ENCODE measurements at places on chromosomes 13 and 19.

DNA sequence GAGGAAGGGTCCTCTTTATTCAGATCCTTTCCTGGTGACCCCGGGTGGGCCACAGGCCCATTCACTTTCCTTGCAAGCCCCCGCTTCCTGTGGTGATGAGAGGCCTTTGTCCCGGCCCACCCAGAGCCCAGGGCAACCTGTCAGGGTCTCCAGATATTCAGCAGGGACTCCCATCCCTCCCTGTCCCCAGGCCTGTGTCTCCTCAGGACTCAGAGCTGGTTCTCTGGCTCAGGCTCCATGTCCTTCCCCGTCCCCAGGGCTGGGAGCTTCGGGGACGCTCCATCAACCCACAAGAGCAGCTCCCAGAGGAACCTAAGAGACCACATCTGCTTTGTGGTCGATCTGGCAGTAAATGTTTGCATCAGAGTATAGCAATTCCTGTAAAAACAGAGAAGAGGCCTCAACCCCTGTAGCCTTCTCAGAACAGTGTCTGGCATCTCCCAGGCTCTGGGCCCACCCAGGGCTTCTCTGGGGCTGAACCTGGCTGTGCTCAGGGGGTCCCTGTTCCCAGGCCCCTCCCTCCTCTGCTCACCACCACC lies 7.8 kb downstream of the CEACAM4 start:
- DNase-seq: peak; percentile 45

DNA sequence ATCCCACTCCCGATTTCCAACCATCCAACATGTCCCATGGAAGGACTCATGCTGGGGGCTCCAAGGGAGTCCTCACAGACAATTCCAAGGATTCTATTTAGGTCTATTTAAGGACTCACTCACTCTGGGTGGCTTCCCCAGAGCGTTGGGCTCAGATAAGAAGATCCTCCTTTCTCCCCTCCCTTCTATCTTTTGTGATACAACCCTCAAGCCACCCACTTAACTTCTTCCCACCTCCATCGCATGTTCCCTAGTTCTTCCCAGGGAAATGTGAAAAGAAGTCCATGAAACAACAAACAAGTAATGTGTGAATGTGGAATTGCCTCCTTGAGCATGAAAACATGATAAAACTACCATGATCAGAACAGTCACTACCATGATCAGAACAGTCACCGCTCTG lies 29.4 kb downstream of the INSR start:
- DNase-seq: no peak

DNA sequence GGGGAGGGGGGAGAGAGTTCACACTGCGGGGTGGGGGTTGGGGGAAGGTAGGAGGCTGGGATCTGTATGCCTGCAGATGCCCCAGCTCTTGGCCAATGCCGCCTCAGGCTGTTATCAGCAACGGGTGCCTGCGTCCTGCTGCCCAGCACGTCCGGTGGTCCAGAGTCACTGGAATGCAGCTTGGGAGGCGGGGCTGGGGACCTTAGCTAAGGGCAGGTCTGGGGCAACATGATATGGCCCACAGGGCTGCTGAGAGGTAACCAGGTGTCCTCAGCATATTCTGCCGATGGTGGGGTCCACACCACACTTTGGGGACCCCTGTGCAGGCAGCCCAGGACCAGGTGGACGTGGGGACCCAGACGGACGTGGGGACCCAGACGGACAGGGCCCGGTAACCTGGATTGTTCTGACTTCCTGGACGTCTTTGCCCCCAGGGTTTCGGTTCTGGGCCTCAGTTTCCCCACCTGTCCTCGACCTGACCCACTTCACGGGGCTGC lies 668 bp upstream of the ARHGAP45 start:
- DNase-seq: no peak

GRCh38 chr19:9010693-9011092 lies 484 bp upstream of the MUC16 start:
- DNase-seq: no peak

DNA sequence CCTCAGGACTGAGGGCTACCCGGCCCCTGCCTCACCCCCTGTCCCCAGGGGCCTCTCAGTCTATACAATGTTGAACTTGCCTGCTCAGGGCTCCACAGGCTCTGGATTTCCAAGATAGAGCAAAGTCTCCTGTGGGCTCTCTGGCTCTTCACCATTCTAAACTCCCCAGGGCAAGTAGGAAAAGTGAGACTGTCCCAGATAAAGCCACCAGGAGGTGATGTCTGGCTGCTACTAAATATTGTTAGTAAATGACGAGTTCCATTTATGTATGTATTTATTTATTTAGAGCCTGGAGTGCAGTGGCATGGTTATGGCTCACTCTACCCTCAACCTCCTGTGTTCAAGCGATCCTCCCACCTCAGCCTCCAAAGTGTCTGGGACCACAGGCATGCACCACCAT lies 73.6 kb upstream of the SIAH3 start:
- DNase-seq: no peak

DNA sequence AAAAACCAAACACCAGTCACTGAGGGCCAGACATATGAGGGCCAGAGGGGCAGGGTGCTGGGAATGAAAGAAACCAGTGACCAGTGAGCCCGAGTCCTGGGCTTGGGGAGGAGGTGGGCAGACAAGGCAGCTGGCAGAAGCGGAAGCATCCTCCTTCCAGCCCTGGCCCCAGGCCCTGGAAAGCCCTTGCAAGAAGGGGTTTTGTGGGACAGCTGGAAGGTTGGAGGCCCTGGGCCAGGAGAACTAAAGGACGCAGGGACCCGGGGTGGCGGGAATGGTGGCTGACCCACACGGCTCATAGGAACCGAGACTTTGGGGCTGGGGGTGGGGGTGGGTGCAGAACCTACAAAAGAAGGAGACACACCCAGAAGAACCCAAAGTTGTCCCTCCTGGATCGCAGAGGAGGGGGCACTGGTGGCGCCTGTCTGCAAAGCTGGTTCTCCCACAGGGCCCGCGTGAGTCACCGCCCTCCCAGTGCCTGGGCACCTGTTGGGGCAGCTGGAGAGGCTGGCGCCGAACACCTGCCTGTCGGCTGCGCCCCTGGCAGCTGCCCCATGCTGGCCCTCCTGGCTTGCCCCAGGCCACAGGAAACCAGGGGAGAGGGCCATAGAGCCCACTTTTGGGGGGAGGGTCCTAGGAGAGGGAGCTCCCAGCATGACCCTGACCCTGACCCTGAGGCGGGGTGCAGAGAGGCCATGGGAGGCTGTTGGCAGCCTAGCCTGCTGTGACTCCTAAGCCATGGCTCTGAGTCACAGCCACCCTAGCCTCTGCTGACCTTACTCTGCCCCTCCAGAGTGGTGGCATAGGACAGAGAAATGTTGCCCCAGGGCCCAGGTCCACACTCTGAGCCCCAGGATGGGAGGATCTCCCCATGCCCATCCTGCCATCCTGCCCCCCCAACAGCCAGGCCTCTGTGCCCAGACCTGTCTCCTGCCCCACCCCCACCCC lies 802 bp downstream of the DMPK start:
- DNase-seq: no peak

- DNase-seq: no peak
These were observed 1.4 kb upstream of the ZNF584 start for GRCh38 chr19:58406818-58407657.

GRCh38 chr13:94327318-94327717 lies 152.2 kb downstream of the DCT start:
- no peak for DNase-seq

GRCh38 chr19:43148233-43148632 lies 38.1 kb downstream of the PSG5 start:
- no peak for DNase-seq

GRCh38 chr13:33052506-33053280 lies 36.5 kb downstream of the KL start:
- DNase-seq: no peak

- no peak for DNase-seq
These were observed 327.9 kb downstream of the GPC6 start for GRCh38 chr13:93554514-93554913.

DNA sequence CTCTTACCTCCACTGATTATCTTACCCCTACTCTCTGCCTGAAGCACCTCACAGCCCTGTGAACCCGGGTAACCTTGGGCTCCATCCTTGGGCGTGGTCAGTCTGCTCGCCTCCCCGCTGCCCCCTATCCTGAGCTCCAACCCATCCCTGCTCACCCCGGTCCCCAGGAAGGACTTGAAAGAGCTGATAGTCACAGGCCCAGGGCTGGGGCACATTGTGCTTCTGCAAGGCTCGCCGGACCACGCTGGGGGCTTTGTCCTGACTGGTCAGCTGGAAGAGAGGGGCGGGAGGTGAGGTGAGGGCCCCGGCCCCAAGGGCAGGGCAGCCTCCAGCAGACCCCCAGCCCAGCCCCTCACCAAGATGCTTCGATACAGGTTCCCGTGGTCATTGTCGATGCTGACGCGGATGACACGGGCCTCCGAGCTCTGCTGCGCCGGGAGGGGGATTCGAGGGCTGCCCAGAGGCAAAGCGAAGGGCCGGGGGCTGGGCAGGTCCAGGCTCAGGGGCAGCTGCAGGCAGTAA lies 13.0 kb upstream of the EPOR start:
- no peak for DNase-seq

DNA sequence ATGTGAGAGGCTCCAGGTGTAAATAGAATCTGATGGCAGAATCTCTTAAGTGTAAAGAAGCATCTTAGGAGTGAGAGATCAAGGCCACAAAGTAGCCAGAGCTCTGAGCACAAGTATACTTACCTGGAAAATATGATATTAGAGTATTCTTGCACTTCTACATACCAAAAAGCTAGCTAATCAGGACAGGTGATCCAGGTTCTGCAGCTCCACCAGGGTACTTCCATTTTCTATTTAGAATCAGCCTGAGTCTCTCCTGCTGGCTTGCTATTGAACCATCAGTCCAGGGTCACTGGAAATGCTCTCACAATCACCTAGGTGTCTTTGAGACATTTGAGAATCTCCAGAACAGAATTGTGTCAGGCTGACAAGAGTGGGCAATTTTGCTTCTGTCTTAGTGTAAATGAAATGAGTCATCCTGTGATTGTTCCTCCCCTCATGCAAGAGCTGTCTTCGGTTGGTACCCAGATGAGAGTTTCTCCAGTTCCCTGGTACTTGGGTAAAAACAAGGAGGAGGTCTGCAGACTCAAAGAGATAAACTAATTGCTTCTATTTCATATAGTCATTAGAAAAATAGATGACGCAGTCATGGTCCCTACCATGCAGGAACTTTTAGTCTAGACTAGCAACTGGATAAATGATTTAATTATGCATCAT lies 14.6 kb downstream of the ZNF254 start:
- no peak for DNase-seq

DNA sequence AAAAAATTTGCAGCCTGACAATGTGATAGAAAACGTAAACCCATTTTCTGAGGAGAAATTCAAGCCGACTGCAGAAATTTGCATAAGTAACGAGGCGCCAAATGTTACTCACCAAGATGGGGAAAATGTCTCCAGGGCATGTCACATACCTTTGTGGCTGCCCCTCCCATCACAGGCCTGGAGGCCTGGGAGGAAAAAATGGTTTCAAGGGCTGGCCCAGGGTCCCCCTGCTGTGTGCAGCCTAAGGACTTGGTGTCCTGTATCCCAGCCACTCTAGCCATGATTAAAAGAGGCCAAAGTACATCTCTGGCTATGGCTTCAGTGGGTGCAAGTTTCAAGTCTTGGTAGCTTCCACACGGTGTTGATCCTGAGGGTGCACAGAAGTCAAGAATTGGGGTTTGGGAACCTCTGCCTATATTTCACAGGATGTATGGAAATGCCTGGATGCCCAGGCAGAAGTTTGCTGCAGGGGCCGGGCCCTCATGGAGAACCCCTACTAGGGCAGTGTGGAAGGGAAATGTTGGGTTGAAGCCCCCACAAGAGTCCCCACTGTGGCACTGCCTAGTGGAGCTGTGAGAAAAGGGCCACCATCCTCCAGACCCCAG lies 1842.3 kb downstream of the PCDH9 start:
- no peak for DNase-seq

DNA sequence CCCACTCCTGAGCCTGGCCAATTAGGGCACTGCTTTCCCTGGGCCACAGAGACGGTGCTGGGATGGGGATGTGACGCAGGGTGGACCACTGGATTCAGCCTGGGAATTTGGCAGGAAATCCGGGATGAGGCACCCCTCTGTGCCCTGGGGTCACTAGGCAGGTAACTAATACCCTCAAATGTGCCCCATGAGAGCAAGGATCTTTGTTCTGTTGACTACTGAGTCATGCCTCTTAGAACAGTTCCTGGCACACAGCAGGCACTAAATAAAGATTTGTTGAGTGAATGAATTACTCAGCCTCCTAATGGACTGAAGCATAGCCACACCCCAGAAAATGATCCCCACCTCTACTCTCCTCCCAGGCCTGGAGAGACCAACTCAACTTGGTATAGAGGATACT lies 15.9 kb downstream of the OPA3 start:
- no peak for DNase-seq

- DNase-seq: no peak
These were observed 1.5 kb upstream of the GRWD1 start for GRCh38 chr19:48444129-48444935.

GRCh38 chr13:62280590-62280989 lies 864.9 kb upstream of the PCDH20 start:
- DNase-seq: no peak

- no peak for DNase-seq
These were observed 231.5 kb upstream of the KLHL1 start for GRCh38 chr13:70339738-70340137.

GRCh38 chr13:72400856-72401255 lies 326.6 kb downstream of the MZT1 start:
- DNase-seq: no peak

DNA sequence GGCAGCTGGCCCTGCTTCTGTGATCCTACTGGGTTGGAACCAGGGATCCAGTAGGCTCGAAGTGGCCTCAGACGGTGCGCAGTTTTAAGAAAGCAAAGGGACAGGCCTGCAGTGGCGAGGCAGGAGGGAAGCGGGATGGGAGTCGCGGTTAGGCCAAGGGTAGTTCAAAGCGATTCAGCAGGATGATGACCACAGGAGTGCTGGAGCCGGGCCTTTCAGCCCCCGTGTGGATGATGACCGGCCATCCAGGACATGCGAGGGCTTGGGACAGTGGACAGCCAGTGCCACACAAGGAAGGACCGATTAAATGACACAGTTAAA lies 854 bp downstream of the RNASEH2B start:
- DNase-seq: no peak

- no peak for DNase-seq
These were observed 129.0 kb upstream of the SPRY2 start for GRCh38 chr13:80469853-80470381.

DNA sequence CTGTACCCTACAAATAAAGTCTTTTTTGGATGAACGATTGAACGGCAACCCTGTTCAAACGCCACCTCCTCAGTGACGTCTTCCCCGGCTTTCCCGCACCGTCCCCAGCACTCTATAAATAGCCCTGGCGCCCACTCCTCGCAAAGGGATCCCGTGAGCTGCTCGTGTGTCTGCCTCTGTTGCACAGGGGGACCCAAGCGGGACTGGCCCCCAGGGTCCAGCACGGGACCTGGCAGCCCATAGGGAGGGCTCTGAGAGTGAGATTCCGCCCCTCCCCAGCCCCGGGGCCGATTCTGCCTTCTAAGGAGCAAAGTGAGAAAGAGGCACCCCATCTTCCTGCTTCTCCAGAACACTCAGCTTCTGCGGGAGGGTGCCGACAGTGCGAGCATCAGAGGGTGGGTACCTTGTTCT lies 8.1 kb upstream of the FKRP start:
- no peak for DNase-seq

All from activated effector memory CD4-positive, alpha-beta T cell treated with anti-CD3 and anti-CD28 coated beads, Interleukin-2, amount 50 U/mL, for 16 hours (primary cell).